ENCODE measurements at places on chromosomes 4 and X.

DNA sequence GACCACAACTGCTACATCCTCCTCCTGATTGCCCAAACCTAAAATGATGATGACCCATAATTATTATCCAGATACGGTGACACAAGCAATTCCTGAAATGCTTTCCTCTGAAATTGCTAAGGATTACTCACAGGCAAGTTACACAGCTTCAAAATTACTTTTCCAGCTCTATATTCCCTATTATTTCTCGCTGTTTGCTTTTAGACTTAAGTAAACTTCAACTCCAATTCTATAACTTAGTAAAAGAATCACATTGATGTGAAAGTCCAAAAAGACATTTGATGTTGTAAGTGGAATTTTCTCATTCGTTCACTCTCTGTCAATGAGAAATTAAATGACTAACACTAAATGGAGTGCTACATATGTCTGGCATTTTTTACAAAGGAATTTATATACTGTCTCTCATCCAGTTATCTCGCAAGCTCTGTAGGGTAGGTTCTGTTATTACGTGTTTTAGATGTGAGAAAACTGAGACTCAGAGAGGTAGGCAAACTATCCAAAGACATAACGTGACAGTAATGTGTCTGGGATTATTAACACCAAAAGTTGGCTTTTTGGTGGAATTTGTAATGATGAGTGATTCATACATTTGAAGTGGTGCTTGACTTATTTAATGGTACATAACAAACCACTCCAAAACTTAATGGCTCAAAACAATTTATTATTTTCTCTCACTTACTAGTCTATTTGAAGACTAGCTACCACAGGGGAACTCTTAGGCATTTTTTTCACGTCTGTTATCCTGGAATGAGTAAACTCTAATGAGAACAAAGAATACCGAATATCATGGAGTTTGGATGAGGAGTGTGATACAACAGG, 31.5 kb downstream of the PALLD start:
- no peak for DNase-seq

- DNase-seq: no peak
Measured at GRCh38 chr4:31114816-31115215, 394.6 kb downstream of the PCDH7 start.

DNA sequence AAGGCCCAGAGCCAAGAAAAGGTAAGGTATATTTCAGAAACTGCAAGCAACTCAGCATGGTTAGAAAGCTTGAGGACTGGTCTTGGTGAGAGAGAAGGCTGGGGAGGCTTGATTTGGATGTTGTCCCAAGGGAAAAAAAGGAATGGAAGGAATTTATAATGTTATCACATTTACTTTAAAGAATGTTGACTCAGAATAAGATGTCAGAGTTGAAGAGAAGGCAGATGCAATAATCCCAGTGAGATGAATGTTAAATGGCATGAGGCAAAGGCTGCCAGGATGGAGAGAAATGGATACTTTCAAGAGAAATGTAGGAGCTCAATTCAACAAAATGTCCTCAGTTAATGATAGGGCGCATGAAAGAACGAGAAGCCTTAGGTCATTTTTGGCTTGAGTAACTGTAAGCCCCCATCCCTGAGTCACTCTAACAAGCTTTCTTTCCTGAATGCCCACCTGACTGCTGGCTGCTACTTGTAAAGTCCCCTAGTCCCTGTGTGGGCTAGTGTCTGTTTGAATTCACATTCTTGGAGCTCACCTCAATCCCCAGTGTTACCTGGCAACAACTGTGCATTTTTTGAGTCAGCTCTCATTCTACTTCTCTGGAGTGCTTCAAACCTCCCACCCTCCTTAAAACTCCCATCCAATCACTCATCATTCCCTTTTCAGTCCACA, 103.0 kb upstream of the TAPT1 start:
- no peak for DNase-seq

DNA sequence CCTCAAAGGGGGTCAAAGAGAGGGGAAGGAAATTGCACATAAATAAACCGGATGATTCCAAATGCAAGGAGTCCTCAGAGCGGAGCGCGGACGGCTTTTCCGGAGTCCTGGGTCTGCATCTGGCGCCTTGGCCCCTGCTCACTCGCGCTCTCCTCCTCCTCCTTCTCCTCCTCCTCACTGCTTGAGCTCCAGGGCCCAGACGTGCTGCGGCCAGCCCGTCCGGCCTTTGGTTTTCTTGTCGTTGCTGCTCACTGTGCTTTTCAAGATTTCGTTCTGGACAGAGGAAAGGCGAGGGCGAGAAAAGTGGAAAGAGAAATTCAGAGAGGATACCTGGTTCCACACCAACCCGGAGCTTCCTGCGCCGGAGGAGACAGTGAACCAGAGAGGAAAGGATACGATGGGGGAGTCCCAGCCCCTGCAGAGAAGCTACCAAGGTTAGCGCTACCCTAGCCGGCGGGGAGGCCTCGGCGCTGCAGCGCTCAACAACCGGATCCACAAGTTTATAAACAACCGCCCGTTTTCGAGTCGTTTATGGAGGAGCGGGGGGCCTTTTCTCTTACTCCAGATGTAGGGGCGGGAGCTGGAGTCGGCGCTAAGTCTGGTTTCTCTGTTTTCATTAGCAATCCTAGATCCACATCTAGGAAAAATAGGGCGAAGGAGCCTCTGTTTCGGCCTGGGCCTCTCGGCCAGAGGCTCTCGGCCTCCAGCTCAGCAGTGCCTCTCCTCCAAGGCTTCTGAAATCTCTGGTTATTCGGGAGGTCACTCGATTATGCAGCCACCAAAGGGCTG, 2.7 kb downstream of the HAND2 start:
- DNase-seq: no peak

- DNase-seq: no peak
Measured at GRCh38 chr4:113071805-113072204, 22.4 kb downstream of the ANK2 start.

GRCh38 chrX:66633541-66633940, 5.3 kb downstream of the EDA2R start:
- no peak for DNase-seq

DNA sequence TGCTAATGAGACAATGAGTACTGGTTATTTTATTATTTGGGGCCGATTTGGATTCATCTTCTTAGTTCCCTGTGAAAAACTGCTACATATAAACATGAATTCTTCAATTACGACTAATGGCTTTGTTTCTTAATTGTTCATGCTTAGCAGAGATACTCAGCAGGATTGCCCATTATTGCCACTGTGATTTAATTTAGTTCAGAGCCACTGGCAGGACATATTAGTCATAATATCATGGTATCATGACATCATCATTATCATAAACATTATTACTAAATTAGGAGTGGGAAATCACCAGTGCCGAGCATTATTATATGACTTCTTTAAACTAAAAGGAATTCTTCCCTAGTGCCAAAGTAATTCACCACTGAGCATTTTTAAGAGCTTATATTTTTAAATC, 201.4 kb downstream of the SPOCK3 start:
- no peak for DNase-seq

DNA sequence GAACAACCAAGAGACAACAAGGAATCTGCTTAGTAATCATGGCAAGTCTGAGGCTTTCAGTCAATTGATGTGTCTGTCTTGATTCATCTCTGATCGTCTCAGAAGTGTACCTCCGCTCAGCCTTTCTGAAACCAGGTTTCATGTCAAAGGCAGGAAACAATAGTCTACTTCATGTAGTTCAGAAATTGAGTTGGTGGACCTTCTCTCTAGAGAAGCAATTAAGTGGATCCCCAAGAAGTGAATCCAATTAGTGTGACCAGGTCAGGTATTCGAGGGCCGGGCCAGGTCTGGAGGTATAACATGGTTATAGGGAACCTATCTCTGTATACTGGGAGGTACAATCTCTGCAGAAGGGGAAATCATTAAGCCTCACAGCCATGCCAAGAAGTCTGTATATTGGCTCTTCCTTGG, 32.0 kb downstream of the DAPP1 start:
- DNase-seq: no peak

DNA sequence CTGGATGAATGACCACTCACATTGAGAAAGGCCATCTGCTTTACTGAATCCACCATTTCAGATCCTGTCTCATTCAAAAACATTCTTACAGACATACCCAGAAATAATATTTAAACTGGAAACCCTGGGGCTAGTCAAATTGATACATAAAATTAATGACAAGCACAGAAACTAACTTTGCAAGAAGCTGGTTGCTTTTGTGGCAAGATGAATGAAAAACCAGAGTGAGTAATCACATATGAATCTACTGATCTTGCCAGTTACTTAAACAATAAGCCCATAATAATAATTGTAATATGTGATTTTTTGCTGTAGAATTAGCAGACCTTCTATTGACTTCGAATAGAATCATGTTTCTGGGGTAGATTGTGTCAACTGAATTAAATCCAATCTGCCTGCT, 235.1 kb downstream of the PPARGC1A start:
- no peak for DNase-seq

DNA sequence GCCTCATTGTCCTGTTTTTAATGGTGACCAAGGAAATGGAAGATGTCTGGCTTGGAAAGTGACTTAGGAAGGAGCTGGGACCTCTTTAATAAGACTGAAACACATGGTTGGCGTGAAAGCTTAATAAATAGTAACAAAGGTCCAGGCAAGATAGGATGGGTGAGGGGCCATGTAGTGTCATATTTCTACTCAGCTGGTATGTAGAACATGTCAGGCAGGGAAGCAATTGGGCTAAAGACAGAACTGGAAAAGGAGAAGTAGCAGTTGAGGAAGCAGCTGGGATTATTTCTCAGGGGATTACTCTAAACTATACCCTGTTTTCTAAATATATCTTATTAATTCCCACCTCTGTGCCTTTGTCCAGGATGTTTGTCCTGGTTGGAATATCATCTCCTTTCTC, 18.6 kb downstream of the ITGB1BP2 start:
- DNase-seq: no peak

GRCh38 chr4:56505269-56506130, at the start of gene ARL9:
Gene ARL9 (plus strand): TSS chr4:56505791. CDS start chr4:56505863, 72 bp downstream.
- peak; percentile 46 for DNase-seq

DNA sequence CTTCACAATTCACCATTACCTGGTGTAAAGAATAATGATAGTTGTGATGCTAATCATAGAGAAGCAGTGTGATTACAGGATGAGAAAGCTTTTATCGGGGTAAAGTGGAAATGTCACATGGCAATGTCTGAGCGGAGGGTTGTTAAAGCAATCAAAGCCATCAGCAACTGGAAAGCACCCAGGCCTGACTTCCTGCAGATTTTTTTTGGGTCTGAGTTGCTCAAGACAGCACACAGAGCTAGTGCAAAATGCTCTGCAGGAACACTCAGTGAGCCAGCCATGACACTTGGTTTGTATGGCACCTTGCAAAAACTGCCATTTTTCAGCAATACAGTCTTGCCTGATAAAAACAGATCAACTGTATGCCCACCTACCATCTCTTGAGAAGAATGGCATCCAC, 152.9 kb downstream of the COL4A6 start:
- DNase-seq: no peak

- peak; percentile 16 for DNase-seq
Measured at GRCh38 chrX:101485212-101485949, at the start of gene ARMCX4. Gene ARMCX4 (plus strand): TSS chrX:101485456. CDS start chrX:101488590, 3,134 bp downstream.

DNA sequence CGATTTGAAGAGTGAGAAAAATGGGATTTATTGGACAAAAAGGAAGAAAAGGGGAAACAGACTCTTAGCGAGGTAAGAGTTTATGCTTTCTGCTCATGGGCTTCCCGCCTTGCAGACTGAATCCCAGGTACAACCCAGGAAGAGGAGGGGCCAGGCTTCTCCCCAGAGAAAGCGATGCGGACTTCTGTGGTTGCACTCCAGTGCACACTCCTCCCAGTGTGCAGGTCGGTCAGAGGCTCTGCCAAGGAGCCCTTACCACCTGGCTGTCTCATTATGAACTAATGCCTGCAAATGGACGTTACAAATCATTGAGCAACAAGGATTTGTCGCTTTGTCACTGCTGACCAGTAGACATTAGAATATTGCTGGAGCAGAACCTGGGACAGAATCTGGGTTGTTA, 39.9 kb upstream of the GLRA2 start:
- DNase-seq: no peak

- no peak for DNase-seq
Measured at GRCh38 chr4:41963105-41963504, 18.5 kb upstream of the DCAF4L1 start.

- DNase-seq: no peak
Measured at GRCh38 chrX:69951753-69952152, 98.0 kb downstream of the AWAT2 start.

- no peak for DNase-seq
Measured at GRCh38 chr4:163703251-163703650, 208.8 kb downstream of the TMA16 start.

GRCh38 chr4:83281307-83281706, 3.3 kb downstream of the COQ2 start:
- DNase-seq: no peak

- DNase-seq: no peak
Measured at GRCh38 chr4:111937368-111937767, 207.9 kb upstream of the FAM241A start.

DNA sequence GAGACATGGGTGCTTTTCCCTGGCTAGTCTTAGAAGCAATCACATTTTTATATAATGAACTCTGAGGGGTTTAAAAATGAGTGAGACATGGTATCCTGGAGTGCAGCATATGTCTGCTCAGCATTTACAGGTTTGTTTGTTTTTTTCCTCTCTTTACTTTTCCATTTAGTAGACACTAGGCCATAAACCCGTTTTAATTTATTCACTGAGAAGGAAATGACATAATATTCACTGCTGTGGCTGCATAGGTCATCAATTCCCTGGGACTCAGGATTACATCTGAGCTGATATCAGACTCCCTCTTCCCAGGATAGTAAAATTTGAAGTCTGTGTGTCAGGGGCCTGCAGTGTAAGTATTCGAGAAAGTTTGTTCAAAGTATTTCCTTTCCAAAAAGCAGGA, 178.9 kb upstream of the SPRY1 start:
- DNase-seq: no peak

GRCh38 chr4:185912779-185913178, 100.8 kb upstream of the SORBS2 start:
- no peak for DNase-seq

GRCh38 chr4:65805936-65806335, 135.6 kb upstream of the EPHA5 start:
- DNase-seq: no peak

DNA sequence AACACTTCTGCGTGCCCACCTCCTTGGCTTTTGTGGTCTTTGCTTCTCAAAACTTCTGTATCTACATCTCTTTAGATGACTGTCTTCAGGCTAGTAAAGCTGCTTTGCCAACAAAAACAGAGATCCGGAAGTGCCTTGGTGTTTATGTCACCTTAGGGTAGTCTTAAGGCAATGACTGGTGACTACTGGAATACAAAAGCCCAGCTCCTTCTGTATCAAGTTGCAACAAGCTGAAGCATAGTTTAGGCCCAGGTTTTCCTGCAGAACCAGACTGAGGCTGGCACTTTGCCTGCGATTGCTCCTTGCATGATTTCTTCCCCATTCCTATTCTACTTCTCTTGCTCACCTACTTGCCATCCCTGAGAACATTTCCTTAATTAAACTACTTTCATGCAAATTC, 333.8 kb downstream of the DMD start:
- DNase-seq: no peak

DNA sequence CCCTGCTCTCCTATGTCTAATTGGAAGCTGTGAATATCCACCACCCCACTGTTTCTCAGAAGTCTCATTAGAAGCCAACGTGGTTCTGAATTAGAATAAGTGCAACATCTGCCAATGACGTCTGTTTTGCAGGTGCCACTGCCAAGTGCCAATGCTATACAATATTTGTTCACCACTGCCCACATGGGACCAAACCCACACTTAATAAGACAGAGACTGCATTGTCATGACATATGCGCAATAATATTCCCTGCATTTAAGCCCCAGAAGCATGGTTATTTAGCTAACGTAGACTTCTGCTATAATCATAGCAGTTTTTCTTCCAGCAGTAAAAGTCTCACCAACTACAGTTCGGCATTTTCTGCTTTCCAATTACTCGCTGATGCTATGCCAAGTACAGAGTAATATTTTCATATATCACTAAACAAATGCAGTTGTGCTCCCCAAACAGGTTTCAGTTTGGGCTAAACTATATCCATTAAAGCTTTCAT, 262.5 kb upstream of the PCDH18 start:
- DNase-seq: no peak
